ENCODE measurements at places on chromosomes 5 and 9.

- no peak for DNase-seq
Measured at GRCh38 chr9:90058182-90058763, 453.5 kb downstream of the GADD45G start.

DNA sequence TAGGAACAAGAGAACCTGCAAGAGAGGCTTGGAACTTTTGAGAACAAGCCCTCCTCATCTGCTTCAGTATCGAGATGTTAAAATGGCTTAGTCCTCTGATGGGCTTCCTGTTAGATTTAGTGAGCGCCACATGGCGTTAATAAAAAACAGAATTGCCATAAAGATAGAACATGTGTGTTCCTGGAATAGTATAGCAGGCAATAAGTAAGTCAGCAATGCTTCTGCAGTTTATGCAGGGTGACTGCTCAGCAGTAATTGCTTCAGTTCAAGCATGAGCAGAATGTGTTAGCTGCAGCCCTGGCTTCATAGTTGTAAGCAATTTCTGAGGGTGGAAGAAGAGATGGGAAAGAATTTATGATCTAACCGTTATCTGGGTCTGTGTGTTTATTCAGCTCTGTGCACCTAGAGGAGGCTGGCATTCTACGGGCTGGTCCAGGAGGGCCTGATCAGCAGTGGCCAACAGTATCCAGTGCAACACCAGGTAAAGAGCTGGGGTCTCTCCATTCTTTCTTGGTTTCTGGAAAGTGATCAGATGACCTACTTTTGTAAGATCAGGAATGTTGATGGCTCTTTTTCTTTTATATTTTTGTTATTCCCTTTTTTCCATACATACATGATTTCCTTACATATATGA lies 15.9 kb downstream of the PCDHAC2 start:
- no peak for DNase-seq

DNA sequence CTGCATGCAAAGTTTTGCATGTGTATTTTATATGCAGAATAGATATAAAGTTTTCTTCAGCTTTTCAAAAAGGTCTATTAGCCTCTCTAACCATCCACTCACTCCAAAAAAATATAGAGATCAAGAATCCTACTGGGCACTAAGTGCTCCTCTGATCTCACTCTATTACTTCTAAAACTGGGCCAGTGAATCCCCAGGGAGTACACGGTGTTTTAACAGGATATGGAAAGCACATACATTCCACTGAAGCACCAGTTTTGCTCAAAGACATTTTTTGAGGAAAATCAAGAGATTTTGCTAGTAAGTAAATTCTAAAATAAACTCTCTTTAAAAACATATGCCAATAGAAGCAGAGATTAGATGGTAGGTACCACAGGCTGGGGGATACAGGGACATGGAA lies 95.2 kb downstream of the DEPDC1B start:
- no peak for DNase-seq

- no peak for DNase-seq
Measured at GRCh38 chr9:93589688-93590087, 13.3 kb downstream of the PHF2 start.

DNA sequence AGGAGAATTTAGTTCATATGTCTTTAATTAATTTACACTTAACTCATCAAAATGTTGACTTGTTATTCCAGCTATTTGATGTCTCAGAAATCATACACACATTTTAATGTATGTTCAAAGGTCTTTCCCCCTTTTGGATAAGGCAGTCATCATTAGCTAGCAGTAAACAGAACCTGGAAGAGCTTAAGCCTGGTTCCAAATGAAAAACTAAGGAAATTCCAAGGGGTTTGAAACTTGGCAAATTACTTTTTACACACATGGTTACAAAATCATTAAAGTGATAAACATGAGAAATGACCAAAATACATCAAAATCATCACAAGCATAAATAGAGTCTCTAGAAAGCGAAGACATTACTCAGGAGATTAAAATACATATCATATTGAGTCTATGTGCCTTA lies 359.8 kb upstream of the ZNF608 start:
- no peak for DNase-seq

- no peak for DNase-seq
Measured at GRCh38 chr9:69918322-69918721, 97.7 kb downstream of the CFAP95 start.

All from right lobe of liver (tissue), 6 donors.